ENCODE measurements at places on chromosomes 3 and 15.

DNA sequence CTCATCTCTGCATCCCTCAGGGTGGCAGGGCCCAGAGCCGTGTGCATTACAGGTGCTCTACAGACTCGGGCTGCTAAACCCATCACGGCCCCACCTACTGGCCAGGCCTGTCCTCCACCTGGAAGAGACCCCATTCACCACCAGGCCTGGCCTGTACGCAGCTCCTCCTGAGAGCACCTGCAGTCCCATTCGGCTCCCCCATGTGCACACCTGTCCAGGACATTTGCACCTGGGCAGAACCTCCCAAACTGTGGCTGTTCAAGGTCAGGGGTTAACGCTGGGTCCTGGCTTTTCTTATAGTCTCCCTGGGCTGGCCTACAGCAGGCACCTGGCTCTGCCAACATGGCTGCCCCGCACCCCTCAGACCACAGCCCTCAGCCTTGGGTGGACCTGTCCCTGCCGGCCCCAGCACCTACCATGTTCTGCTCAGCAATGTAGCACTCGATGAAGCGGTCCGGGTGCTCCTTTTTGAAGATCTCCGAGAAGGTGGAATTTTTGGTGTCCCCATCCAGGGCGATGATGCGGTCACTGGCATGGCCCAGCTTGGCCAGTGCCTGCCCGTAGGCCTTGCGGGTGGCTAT lies 25.7 kb downstream of the TKT start:
- no peak for DNase-seq

DNA sequence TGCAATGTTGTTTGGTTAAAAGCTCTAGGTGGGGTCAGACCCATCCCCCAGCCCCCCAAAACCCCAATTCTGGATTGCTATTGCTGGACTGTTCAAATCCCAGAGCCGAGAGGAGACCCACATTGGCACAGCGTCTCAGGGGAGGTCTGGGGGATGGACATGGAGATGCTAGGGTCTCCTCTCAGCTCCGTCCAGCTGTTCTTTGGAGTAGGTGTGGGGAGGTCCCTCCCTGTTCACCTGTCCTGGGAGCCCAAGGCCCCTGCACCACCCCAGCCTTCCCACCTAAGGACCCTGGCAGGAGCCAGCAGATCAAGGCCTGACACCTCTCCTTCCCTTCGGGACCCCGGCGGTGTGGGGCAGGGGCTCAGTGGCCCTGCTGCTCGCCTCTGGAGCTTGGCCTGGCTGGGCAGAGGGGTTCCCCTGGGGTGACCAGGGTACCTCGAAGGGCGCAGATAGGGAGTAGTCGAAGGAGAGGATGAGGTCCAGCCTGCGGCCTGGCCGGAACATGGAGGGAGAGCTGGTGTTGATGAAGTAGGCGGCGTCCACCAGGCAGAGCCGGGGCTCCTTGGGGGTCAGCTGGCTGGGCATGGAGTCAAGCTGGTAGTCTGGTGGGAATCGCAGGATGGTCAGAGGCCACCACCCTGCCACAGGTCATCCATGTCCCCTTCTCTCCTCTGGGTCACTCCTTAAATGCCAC lies 23.9 kb downstream of the PLA2G4D start:
- no peak for DNase-seq

GRCh38 chr15:69906256-69907185 lies 191.2 kb downstream of the TLE3 start:
- DNase-seq = no peak

GRCh38 chr15:80115021-80115420 lies 37.8 kb upstream of the FAH start:
- no peak for DNase-seq

- no peak for DNase-seq
Measured at GRCh38 chr3:175222356-175222755, 363.2 kb downstream of the NAALADL2 start.

DNA sequence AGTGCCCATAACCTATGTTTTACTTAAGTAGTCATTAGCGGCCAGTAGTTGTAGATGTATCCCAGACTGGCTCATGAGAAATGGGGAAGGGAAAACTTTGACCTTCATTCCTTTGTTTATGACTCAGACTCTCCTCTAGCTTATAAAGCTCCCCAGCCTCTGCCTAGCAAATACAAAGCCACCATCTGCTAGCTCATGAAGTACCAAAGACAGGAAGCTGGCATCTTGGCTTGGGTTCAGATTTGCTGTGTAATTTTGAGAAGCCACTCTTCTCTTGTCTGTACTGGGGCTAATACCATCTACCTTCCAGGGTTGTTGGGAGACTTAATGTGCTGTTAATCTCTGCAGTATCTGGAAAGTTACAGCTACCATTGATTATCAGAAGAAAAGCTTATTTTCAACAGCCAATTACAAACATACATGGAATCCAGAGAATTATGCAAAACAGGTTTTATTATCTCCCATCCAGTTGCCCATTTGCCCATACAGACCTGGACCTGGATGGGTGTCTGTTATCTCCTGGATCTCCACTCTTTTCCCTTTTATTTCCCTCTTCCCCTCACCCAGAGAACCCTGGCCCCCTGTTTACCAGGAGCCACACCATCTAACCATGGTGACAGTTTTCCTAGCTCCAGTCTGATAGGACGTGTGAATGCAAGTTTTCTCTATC lies 153.8 kb downstream of the SEMA6D start:
- no peak for DNase-seq

DNA sequence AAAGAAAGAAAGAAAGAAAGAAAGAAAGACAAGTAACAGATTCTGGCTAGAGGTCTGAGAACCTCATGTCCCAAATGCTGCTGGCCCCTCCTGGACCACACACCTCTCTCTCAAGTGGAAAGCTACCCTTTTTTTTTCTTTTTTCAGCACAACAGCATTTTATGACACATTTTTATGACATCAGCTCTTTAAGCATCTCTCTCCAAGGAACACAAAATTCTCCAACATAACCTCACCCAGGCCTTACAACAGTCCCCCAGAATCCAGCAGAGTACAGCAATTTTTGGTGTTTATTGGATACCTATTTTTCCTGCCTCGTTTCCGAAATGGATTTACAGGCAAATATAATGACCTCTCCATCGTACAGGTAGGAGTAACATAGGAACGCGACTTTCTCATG lies 11.2 kb upstream of the NTRK3 start:
- no peak for DNase-seq

GRCh38 chr3:111338059-111338698 lies 203.8 kb upstream of the CD96 start:
- no peak for DNase-seq

DNA sequence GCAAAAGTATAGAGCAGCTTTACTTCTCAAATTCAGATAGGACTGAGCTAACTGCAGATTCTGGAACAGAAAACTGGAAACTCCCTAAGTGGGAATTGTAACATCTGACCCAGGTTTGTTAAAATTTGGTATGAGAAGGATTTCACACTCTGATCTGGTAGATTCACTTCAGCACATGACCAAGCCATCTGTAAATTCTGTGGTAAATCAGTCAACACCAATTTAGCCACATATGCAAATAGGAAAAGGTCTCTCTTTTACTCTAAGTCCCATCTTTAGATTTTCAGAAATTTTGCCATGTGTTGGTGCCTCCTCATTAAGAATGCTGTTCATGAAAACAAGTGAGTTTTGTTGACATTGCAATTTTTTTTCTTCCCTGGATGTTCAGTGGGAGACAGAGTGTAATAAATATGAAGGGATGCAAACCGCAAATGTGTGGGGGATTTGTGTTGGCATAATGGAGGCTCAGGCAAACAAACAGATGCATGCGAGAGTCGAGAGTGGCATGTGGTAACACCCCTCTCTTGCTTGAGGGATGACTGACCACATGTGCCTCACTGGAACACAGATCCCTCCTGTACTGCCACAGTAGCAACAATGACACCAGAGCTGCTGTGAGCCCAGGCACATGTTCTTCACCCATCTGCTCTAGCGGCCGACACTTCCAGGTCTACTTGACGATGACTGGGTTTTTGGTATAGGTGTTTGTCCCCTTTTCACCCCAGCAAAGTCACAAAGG lies 146.6 kb downstream of the FEZF2 start:
- DNase-seq = no peak

- no peak for DNase-seq
Measured at GRCh38 chr15:30929064-30929669, 25.5 kb downstream of the FAN1 start.

DNA sequence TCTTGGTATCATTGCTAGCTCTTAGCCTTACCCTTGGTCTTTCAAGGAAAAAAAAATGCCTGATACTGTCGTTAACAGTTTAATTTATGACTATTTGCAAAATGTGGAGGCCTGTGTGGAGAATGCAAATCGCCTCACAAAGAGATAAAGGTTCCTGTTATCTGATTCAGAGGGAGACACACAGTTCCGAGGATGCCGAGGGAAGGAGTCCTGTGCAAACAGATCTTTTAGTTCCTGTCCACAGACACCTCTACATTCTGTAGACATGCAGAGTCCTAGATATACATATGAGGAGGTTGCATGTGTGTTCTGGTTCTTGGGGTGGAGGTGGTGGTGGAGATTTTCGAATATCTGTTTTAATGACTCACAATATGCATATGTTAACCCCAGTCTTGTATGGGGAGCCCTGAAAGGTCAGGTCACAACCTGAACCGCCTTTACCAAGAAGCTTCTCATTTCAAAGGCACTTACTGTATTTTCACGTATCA lies 5.7 kb downstream of the NR2F2 start:
- no peak for DNase-seq

DNA sequence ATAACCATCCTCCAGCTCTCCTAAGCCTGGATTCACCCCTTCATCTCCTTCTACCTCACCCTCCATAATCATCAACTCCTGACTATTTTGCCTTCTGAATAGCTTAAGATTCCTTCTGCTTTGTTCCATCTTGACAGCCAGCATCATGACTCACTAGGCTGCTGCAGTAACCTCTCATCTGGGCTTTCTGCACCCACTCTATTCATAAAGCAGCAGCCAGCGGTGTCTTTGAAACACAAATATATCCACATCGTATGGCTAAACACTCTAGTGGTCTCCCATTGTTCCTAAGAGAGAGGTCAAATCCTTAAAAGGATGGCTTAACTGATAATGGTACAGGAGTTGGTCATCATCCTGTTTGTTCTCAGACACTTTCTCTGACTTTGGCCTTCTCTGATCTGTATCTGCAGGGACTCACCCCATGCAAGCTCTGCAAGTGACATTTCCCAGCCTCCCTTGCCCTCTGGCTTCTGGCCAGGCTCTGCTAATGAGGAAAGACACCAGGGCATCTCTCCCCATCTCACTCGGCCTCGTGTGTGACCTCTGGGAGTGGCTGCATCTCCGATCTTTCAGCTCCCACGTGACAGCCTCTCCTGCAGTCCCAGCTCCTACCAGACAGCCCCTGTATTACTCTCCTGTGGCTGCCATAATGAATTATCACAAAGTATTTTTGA lies 6.2 kb downstream of the GRK7 start:
- DNase-seq = no peak

DNA sequence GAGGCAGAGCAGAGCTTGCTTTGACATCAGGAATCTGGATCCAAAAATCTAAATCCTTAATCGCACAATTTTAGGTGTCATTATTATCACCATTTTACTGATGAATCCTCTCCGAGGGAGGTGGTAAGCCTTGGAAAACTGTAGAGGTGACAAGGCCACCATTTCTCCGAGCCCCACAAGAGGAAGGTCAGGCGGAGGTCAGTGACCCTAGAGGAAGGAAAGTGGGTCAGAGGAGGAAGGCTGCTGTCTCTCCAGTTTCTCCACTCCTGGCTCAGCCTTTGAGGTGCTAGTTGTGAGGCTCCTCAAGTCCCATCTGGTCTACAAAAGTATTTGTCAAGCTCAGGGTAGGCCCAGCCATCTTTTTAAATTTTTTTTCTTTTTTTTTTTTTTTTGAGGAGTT lies 3.2 kb downstream of the DVL3 start:
- no peak for DNase-seq

GRCh38 chr3:126201168-126201567 lies 20.8 kb upstream of the ALDH1L1 start:
- no peak for DNase-seq

DNA sequence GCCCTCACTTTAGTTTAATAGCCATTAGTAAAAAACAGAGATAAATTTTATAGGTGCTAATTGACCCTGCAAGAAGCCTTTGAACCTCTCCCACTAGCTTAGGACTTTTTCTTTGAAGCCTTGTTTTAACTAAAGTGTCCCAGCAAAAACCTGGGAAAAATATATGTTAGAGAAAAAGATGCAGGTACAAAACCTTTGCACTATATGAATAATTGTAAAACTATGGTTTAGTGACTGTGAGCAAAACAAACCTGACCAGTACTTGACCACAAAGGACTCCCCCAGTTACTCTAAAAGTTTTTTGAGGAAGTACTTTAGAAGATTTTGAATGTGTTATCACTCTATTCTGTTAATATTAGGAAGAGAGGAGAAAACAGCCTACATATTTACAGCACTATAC lies 123.3 kb upstream of the TP63 start:
- no peak for DNase-seq

GRCh38 chr3:135556174-135556573 lies 409.4 kb upstream of the PPP2R3A start:
- DNase-seq = no peak

GRCh38 chr3:141529717-141530414 lies 43.0 kb downstream of the RASA2 start:
- no peak for DNase-seq

All from stimulated activated CD4-positive, alpha-beta T cell treated with anti-CD3 and anti-CD28 coated beads, Interleukin-15, amount 100 ng/mL, for 1 hour (primary cell).